ENCODE measurements at places on chromosomes 2 and 18.
A peak's percentile ranks its signal among the peaks of the same experiment; 100 is the strongest.

- DNase-seq = no peak
Observed at GRCh38 chr2:118779362-118779761, 68.1 kb downstream of the EN1 start.

DNA sequence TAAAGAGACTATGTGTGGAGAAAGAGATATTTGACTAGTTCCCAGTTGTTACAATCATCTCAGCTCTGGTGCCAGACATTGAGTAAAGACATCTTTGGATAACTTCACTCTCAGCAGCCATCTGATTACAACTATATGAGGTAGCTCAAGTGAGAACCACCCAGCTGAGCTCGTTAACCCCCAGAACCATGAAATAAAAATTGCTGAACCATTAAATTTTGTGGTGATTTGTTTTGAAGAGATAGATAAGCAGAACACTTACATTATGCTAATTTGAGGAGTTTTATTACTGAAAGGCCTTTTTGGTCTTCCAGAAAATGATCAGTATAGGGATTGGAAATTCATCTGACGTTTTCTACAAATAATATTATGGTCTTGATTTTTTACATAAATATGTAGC, 101.1 kb downstream of the PMS1 start:
- no peak for DNase-seq

GRCh38 chr2:13212115-13212514, 495.4 kb downstream of the TRIB2 start:
- DNase-seq = no peak

- DNase-seq = no peak
Observed at GRCh38 chr2:178066324-178066723, 6.3 kb downstream of the PDE11A start.

DNA sequence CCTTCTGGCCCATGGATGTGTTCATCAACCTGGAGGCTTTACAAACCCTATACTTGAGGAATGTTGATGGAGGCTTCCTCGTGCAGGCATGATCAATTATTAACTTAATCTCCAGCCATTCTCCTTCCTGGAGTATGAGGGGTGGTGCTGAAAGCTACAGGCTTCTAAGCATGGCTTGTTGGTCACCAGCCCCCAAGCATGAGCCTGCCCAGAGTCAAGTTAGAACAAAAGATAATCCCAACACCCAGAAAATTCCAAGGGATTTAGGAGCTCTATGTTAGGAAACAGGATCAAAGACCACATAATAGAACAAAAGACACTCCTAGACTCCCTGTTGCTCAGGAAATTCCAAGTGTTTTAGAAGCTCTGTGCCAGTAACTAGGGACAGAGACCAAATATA, 63.1 kb downstream of the FAM171B start:
- no peak for DNase-seq

- peak; percentile 87 for DNase-seq
Observed at GRCh38 chr2:152925547-152926448, 207.4 kb downstream of the ARL6IP6 start.

DNA sequence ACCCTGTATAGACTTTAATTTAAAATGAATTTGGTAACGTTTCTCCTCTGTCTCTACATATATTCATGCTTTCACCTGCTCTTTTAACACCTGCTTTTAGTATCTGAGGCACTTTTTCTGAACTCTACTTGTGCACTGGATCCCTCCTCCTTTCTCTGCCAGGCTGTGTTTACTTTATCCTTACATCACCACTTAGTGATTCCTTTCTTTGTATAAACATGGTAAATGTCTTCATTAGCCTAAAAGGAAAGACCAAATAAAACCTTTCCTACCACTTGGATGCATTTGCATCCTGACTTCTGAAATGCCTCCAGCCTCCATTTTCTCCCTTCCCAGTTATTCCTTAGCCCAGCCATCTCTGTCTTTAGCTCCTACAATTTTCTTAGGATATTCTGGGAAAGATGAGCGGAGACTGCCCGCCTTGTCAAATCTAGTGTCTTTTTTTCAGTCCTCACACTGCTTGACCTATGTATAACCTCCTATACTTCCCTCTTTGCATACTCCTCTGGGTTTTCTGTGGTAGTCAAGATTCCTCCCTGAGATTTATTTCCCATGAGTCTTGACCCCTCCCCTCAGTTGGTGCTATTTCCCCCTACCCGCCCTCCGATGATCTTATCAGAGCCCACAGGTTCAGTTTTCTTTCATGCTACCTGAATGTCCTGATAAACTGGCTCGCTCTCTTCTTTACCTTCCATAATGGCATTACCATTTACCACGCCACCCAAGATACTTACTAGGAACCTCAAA, 44.8 kb downstream of the REL start:
- no peak for DNase-seq

- DNase-seq = no peak
Observed at GRCh38 chr2:200219309-200220113, 87.0 kb upstream of the SPATS2L start.

DNA sequence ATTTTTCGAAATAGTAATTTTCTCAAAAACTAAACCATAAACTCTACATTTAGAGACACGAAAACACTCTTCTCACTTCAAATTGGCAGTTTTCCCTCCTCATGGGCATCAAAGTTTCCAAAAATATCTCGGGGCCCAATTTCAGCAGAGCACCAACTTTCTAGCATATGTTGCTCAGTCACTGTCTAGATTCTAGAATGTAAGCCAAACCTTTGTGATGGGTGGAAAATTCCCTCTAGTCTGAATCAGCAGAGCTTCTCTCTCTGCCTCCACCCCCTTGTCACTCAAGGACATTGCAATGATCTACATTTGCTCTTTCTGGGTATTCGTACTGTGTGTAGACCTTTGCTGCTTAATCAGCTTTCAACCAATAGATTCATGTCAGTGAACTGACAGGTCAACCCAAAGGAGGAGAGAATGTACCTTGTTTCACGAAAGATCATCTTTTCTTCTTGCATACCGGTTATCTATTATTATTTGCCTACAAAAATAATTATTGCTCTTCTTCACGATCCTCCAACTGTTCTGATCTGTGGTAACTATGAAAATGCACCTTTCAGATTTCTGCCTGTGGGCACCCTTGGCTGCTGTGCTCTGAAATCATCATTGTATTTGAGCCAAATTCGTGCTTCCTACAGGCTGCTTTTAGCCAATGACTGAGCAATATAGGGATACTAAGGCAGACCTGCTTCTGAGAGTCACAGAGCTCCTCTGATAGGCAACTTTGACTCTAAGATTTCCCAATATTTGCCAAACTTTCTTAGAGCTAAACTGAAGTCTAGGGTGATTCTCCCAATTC, 38.7 kb upstream of the GLS start:
- DNase-seq = no peak

GRCh38 chr2:154402213-154402612, 296.3 kb upstream of the KCNJ3 start:
- peak; percentile 68 for DNase-seq

DNA sequence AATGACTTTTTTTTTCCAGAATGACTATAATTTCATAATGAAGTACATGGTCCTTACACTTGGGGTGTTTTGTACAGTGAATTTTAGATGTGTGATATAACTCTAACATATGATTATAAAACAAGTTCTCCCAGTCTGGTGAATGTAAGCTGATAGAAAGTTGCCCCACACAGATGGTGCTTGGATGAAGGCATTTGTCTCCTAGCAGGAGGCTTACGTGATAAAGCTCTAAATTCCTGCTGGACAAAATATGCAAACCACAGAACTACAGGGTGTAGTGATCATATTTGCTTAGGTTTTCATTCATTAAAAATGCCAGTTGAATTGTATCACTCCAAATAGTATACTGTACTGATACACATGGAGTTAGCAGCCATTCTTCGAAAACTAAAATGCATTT, 85.5 kb downstream of the DSC3 start:
- DNase-seq = no peak

DNA sequence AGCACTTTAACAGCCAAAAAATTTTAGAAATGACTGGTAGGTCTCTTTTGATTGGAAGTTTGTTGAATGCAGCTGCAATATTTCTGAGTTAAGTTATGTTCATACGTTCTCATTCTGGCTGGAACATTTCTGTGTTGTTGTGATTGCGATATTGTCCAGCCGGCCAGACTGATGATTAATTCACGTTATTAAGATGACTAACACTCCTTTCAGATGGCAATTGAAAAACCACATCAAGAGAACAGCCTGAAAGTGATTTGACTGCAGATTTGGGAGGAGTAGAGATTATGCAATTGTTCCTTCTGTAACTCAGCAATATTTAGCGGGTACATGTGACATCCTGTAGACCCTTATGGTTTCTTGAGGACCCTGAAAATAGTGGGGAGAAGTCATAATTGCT, 133.7 kb downstream of the FBXO15 start:
- no peak for DNase-seq
